ENCODE measurements at places on chromosomes 6 and 20. TPM values are rescaled to one million over a fixed set of nuclear protein-coding genes. Genes with fewer than 3 reads are reported as not detected.
A peak's percentile ranks its signal among the peaks of the same experiment; 100 is the strongest.

AGER gene
- total RNA-seq: 4.1 TPM

TCF15 gene
- not detected for total RNA-seq

TRIM10 gene
- not detected for total RNA-seq

CD164 gene
- 286 TPM for total RNA-seq

THEMIS gene
- total RNA-seq: not detected

- peak; percentile 25 for DNase-seq
These were observed 40.1 kb downstream of the SOX4 start for GRCh38 chr6:21633511-21634109.

DNA sequence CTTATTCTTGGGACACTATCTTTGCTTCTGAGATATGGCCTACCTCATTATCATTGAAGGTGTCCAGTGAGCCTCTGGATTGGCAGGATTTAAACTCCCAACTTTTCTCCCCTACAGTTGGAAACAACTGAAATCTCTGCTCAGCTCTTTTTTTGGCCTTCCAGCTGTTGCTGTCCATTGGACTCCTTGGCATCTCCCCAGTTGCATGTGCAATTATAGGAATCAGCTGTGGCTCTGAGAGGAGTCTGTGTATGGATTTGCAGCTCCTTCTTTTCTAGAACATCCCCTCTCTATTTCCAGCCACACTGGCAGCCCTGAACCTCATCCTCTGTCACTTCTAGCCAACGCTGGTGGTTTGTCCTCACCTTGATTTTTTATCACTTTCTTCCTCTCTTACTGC lies 21.2 kb downstream of the RAB22A start:
- no peak for DNase-seq

- no peak for DNase-seq
These were observed 102.5 kb downstream of the PRL start for GRCh38 chr6:22194188-22194921.

DNA sequence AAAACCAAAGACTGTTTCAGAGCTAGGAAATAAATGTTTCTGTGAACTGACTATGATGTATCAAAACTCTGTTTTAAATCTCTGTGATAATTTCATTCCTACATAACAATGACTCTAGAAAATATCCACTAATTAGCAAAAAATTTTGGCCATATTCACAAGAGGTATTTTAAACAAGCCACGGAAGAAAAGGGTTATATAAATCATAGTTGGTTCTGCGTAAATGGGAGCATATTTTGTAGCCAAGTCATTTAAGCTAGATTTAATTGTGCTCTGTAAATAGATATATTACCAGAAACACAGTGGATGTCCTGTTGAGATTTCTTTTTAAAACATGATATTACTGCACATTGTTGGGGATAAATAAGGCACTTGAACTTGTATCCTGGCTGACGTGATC lies 416.5 kb upstream of the PLCB4 start:
- DNase-seq: no peak

- no peak for DNase-seq
These were observed 871.2 kb downstream of the TFAP2A start for GRCh38 chr6:9543649-9544048.

GRCh38 chr6:32609391-32609730 lies 19.7 kb upstream of the HLA-DRB1 start:
- no peak for DNase-seq

GRCh38 chr6:35489995-35490791 lies 6.7 kb downstream of the TEAD3 start:
- no peak for DNase-seq

DNA sequence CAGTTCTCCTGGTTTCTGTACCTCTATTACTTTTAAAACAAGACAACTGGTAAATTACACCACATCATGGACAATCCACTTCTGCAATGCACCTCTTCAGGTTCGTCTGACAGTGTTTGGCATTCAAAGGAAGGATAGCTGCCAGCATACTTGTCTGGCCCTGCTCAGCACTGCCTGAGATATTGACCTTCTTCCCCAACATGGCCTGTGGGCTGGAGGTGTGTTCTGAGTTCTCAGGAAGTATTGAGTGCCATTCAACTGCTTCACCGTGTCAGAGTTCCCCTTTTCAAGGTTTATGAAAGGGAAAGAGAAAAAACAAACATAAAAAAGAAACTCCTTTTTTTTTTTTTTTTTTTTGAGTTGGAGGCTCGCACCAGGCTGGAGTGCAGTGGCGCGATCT lies 267.9 kb upstream of the SASH1 start:
- DNase-seq: no peak

DNA sequence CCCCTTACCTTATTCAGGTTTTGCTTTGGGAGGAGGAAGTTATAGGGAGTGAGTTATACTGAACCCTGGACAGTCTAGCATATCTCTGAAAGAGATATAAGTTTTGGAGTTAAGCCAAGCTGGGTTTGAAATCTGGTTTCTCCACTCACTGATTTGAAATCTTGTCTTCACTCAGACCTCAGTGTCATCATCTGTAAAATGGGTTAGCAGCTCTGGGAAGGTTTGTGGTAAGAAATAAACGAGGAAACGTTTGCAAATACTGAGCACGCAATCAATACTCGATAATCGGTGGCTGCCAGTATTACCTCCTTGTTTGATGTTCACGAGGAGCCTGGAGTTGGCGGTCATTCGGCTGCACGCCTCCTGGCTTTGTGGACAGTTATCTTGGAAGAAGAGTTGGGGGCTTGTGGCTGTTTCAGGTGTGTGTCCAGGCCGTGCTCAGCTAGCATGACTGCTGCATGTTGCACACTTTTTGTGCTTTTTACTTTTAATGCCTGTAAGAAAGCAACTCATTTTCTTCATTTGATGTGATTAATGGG lies 61.8 kb downstream of the PAX1 start:
- no peak for DNase-seq

DNA sequence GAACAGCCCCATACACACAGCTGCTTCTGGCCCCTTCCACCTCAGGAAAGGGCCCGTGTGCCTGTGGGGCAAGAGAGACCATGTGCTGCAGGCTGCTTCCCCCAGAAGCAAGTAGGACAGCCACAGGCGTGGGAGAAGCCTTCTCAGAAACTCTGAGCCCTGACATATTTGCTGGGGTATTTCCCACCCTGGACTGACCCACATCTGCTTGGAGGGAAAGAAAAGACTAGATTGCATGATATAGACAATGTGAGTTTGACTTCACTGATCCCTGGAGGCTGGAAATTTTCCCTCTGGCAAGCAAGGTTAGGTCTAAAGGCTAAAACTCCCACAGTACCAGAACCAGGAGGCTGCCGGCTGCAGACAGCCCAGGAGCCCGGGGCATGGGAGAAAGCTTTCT lies 213.3 kb upstream of the SSTR4 start:
- no peak for DNase-seq

- DNase-seq: no peak
These were observed 364.7 kb upstream of the DEFB115 start for GRCh38 chr20:30892541-30893345.

- DNase-seq: no peak
These were observed 41.8 kb upstream of the BMP6 start for GRCh38 chr6:7684076-7684475.

- DNase-seq: no peak
These were observed 14.8 kb upstream of the CEP162 start for GRCh38 chr6:84242265-84242664.

DNA sequence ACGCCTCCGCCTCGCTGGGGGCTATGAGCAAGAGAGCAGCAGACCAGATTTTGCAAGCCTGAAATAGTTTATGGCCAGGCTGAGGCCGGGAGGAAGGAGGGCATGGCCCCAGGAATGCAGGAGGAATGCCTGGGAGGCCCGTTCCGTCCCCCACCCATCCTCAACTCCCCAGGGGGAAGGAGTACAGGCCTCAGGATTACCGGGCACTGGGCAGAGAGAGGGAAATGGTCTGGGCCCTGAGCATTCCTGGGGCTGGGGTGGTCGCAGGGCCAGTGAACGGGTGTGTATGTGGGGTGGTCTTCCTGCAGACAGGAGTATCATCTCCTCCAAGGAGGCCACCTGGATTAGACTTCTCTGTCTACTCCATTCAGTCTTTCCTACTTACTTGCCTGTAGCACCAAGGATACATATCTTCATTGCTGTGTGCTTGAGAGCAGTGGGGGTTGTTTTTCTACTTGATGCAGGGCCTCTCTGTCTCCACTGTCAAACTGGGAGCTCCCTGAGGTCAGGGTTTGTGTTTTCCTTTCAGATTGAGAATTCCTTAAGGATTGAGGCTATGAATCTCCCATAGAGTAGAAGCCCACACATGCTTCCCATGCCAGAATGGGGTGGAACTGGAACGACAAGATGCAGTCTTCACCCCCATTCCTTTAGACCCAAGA lies 81.3 kb downstream of the VEGFA start:
- no peak for DNase-seq

DNA sequence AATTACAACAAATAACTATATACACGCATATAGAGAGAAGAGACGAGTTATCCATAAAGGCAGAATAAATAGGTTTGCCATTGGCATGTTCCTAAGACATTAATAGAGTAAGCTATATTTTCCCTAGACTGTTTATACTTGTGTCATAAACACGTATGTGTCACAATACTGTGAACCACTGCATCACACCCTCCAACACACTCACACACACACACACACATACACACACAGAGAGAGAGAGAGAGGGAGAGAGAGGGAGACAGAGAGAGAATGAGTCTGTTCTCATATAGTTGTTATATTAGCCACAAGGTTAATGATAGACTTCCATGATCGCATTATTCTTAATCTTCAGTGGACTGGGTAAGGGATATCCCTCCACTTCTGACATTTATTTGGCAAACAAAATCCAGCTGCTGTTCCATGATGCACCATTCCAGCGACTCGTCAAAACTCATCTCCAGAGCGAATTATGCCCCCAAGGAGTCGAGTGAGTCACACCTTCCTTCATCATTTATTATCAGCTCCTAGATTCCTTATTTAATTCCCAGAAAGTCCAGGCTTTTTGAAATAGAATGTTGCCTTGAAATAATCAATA lies 82.8 kb upstream of the HIVEP1 start:
- DNase-seq: no peak
